GM12891 (cell line): ENCODE measurements at places on chromosomes 12 and 14.

GRCh38 chr14:101979666-101980065 is 15.3 kb downstream of the DYNC1H1 start:
- DNase-seq = no peak

DNA sequence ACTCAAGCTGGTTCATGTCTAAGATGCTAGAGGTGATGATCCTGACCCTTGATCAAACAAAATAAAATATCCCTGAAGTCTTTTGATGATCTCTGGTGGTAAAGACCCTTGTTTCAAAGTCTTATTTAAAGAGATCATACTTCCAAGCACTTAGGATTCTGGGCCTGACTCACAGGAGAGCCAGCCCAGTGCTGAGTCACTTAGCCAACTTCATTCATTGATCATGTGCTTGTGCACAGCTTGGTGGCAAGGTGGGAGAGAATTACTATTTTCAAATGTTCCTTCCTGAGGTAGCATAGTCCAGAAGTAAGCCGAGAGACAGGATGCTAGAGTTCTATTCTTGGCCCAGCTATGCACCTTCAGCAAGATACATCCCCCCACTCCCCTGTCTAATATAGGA is 40.6 kb downstream of the SCN8A start:
- no peak for DNase-seq

- no peak for DNase-seq
Observed at GRCh38 chr14:51576879-51577278, 74.8 kb upstream of the FRMD6 start.

GRCh38 chr12:130668286-130669204 is 47.6 kb downstream of the RIMBP2 start:
- no peak for DNase-seq

GRCh38 chr14:66038618-66039017 is 447.6 kb upstream of the CCDC196 start:
- DNase-seq = no peak

DNA sequence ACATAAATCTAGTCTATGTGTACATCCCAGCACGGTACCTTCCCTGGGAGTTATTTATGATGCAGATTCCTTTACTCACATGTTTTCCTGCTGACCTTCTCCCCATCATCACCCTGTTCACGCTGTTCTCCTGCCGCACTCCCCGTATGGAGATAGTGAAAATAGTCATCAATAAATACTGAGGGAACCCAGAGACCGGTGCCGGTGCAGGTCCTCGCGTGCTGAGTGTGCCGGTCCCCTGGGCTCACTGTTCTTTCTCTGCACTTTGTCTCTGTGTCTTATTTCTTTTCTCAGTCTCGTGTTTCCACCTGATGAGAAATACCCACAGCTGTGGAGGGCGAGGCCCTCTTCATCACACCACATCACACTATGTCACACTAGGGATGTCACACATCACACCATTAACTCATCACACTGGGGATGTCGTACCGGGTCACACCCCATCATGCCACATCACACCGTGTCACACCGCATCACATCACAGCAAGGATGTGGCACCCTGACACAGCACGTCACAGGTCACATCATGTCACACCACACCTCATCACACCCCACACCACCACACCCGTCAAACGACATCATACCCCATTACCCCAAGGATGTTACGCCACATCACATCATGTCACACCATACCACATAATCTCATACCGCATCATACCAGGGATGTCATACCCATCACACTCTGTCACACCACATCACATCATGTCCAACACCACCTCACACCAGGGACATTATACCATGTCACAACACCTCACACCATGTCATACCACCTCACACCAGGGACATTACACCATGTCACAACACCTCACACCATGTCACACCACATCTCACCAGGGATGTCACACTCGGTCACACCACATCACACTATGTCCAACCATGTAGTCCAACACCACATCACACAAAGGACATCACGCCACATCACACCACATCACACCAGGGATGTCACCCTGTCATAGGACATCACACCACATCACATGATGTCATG is 207.0 kb downstream of the TMEM121 start:
- DNase-seq = no peak

- DNase-seq = no peak
Observed at GRCh38 chr12:48542300-48542928, 17.0 kb downstream of the OR8S1 start.

DNA sequence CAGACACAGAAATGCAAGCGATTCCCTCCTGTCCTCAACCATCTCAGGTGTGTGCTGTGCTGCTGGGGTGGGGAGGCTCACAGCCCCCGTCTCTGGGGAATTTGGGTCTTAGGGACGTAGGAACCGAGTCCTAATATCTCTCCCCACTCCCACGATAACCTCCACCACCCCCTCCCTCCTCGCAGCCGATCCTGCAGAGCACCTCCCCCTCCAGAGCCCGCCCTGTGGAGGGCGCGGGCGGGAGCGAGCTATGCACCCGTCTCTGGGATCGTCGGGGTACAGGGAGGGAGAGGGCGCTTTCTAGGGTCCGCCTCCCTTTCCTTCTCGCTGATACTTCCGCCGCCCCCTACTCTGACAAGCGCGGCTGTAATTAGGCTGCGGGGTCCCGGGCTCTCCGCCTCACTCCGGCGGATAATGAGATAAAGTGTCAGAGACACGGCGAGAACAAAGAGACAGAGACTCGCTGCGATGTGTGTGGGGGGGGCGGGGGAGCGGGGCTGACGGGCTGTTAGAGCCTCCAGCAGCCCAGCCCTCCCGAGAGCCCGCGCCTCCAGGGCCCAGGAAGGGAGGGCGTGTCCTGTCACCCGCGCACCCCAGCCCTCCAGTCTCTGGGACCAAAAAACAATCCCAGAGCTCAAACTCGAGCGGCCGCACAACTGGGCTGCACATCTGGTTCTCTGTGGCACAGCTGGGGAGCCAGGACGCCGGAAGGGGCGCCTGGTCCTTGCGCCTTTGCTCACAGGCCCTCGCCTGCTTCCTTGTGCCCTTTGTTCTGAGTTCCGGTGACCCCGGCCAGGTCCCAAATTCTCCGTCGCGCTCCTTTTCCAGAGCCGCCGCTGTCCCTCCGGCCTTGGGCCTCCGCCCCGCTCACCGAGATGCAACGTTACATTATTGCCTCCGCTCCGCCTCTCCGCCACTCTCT is 8.7 kb downstream of the SHMT2 start:
- no peak for DNase-seq

DNA sequence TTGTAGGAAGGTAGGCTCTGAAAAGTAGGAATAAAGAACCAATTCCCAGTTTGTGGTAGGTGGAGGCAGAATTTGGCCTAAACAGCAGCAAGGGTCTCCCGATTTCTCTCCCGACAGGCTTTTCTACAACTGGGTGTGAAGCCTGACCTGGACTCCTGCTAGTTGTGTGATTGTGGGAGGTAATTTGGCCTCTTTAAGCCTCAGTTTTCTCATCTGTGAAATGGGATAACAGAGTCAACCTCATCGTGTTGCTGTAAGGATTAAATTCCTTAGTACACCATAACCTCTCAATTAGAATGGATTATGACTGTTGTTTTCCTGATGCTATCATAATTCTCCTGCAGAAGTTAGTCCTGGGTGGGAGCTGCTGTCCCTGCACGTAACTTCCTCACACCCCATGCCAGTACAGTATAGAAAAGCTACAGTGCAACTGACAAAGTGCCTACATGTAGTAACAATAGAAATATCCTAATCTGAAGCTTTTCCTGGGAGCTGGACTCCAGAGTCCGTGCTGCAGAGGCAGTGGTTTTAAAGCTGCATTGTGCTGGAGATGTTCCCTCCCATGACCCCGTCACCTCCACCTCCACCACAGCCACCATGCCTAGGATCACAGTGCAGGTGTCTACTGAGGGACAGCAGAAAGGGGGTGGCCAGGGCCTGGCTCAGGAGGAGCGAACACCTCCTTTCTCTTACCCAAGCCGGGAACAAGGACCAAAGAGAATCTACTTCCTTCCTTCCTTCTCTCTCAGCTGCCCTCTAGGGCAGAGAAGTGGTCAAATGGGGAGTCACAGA is 76.5 kb downstream of the FBXL14 start:
- DNase-seq = no peak
